EH (cell line): ENCODE measurements at places on chromosomes 2 and 18.

DNA sequence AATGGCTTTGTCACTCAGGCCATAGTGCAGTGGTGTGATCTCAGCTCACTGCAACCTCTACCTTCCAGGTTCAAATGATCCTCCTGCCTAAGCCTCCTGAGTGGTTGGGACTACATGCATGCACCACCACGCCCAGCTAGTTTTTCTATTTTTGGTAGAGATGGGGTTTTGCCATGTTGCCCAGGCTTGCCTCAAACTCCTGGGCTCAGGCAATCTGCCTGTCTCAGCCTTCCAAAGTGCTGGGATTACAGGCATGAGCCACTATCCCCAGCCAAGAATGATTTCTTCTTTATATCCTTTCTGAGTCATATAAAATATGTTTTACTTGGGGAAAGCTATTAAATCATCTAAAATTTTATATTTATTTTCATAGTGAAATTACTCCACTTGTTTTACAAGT lies 61.3 kb downstream of the CYBRD1 start:
- DNase-seq, result no peak

GRCh38 chr18:74528913-74529312 lies 5.4 kb upstream of the CNDP1 start:
- no peak for DNase-seq

DNA sequence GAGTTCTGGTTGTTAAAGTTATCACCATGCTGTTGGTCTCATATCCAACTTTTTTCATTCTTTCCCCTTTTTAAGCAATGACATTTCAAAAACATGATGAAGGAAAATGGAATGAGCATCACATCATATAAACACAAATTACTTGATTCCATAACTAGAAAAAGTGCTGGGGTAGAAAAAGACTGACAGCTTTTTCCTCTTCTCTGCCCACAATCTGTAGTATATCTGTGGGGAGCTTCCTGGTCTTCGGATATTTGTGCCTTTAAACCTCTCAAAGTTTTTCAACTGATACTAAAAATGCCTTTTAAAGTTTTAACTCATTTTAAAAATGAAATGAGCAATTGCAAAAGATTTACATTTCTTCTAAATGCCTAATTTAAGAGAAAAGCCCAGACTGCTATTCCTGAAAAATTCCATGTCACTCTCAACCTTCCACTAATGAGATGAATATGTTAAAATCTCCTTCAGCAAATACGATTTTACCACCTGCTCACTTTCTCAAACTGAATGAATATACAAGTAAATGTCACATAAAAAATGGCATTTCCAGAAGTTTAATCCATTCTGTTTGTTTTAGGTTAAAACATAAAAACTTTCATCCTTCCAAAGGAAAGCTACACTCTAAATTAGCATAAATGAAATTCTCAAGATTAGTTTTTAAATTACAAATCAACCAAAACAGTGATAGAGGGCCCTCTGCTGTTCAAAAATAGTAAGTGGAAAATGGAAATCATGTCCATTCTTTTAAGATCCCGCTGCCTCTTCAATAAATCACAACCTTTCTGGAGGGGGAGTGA lies 2.1 kb downstream of the DNAH7 start:
- DNase-seq, result peak; percentile 43

DNA sequence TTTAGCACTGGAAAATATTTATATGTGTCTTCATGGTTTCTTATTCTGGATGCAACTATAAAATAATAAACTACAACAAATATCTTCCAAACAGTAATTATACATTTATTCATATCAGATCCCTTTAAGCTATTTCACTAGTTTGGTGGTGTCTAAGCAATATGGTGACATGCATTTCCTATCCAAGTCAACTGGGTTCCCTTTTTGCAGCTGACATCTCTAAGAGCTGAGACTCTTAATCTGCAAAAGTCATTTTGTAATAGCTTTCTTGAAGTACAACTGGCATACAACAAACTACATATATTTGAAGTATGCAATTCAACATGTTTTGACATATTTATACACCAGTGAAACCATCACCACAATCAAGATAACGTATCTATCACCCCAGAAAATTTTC lies 59.9 kb upstream of the SLC1A4 start:
- DNase-seq, result no peak

DNA sequence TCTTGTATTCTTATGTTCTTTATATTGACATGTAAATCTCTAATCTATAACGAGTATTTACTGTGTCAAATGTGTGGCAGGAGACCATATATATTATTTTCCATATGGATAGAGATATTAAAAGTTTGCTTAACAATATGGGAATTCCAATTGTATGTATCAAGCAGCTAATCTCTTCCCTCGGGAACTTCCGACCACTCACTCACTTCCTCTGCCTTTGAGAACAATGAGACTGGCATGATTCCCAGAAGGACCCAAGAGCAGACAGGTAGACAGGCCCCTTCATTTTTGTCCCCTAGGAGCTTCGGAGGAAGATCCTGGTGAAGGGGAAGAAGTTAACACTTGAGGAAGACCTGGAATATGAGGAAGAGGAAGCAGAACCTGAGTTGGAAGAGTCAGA lies 24.1 kb downstream of the PLCD4 start:
- DNase-seq, result no peak

DNA sequence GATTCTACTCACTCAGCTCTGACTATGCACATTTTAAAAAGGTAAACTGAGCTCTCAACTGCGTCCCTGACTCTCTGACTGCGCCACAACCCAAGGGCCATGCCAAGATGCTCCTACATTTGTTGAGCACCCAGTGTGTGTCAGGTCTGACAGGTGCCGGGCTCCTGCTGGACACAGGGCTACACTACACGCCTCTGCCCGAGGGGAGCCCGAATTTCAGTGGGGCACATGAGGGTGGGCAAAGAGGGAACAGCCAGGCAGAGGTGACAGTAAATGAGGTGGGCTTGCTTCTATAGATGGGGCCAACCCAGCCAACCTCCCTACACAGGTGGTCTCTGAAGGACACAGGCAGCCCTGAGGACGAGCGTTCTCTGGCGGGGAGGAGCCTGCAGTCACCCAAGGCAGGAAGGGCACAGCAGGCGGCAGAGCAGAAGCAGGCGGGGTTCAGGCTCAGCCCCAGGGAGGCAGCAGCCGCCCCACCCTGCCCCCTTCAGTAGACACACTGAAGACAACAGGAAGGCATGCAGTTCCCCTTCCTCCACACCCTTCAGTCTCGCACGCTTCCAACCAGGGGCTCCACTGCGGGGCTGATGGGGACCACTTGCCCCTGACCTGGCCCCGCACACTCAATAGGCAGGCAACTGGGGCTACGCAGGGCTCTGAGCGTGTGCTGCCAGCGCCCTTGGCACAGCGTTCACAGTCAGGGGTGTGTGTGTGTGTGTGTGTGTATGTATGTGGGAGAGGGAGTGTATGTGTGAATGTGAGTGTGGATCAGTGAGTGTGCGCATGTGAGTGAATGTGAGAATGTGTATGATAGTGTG lies 98.4 kb downstream of the UXS1 start:
- no peak for DNase-seq

DNA sequence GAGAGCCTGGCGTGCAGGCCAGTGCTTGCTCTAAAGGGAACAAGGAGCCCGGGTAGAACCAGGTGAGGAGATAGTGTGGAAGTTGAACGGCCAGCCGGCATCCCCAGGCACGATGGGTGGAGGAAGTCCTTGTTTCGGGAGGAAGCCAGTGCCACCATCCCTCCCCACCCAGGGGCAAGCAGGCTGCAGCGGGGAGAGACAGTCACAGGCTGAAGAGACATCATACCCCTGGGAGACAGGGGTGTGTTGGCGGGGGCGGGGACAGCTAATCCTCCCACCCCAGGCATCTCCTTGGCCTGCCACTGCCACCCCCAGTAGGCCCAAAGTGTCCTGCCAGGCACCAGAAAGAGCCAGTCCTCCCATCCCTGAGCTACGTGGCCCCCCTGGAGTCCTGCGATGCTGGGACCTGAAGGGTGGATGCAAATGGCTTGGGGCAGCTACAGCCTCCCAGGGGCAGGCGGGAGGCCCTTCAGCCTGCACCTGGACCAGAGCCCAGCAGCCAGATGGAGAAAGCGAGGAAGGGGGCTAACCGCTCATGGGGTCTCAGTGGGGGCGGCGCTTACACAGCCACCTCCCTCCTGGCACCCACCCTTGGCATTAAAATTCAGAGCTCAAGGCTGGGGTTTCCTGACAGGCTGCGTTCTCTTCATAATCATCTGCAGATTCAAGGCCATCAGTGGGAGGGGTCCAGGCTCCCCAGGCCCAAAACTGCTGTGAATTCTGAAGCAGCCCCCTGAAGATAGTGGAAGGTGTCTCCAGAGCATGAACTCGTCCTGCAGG lies 14.8 kb upstream of the GPR55 start:
- DNase-seq, result no peak

DNA sequence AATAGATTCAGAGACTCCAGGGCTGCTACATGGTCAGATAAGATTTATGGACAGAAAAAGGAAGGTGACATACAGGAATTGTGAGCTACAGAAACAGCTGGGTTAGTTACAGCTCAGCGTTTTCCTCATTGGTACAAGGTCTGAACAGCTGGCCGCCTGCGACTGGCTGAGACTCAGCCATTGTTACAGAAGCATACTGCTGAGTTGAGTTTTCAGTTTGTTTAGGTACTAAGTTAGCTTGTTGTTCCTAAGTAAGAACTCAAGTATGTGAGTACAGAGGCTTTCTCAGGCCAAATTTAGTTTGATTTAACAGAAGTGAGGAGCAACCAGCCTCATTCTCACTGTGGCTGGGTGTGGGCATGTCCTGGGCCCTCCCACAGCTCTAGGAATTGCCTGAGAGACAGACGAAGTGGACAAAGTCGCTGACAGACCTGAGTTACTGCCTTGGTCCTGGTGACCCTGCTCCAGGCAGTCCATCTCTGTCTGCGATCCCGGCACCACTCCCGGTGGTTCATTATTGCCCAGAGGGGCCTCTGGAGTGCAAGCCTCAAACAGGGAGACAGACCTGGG lies 27.8 kb upstream of the RHOB start:
- DNase-seq, result no peak

DNA sequence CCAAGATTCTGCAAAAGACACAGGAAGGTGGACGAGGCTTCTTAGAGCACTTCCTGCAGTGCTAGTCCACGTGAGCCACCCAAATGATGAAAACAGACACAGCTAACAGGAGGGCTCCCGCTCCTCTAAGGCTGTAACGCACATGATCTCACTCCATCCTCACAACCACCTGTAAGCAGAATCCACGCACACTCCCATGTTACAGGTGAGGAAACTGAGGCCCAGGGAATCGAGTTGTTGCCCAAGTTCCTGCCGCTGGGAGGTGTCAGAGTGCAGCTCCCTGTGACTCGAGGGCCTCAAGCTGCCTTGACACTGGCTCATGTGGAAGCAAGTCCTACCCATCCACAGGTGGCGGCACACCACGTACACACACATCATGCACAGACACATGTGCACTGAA lies 4.4 kb downstream of the DNMT3A start:
- no peak for DNase-seq

- no peak for DNase-seq
These were observed 357.5 kb downstream of the TMEM182 start for GRCh38 chr2:103119352-103119751.

GRCh38 chr2:16713011-16713423 lies 47.4 kb upstream of the CYRIA start:
- DNase-seq, result no peak

- DNase-seq, result no peak
These were observed 371.1 kb downstream of the FIGN start for GRCh38 chr2:163364736-163365135.

DNA sequence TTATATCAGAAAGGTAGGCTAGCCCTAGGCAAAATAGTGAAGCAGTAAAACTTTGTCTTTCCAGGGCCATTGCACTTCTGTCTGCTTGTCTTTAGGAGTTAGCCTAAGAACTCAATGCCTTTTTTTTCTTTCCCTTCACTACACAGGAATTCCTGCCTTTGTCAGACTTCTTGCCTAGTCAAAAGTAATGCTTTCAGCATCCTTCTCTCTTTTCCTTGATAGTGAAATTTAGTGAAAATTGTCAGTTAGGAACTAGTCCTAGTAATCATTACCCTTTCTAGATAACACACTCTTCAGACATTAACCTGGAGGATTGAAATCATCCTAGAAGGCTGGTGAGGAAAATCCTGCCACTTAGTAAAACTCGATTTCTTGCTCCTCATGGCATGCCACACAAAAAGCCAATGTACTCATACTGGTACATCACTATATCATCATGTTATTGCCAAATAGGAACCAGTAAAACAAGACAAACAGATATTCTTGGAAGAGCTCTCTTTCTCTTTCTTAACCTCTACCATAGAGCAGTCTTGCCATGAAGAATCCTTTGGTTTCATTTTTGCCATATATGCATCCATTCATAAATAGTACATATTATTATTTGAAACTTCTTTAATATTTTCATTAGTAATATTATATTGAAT lies 320.5 kb downstream of the CTNNA2 start:
- DNase-seq, result no peak

GRCh38 chr2:175847128-175847527 lies 154.9 kb downstream of the LNPK start:
- no peak for DNase-seq

DNA sequence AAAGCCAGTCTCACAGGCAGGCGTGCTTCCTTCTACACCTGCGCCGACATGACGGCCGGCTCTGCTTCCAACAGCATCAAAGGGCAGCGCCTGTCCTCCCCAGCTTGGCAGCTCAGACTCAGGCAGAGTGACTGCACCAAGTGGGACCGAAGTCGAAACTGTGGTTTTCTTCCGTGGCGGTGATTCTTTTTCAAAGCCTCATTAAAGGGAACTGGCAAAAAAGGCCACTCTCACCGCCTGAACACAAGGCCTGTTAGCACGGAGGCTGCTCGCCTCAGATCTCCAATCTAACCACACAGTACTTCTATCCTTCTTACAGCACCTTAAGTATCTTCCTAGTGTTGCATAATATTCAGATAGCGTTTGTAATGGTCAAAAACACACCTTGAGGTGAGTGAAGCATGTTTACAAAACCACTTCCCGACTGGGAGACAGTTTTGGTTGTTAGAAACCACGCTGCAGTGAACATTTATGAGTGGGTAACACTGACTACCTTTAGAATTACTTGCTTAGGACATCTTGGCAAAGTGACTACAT lies 236.4 kb downstream of the HDAC4 start:
- DNase-seq, result no peak

DNA sequence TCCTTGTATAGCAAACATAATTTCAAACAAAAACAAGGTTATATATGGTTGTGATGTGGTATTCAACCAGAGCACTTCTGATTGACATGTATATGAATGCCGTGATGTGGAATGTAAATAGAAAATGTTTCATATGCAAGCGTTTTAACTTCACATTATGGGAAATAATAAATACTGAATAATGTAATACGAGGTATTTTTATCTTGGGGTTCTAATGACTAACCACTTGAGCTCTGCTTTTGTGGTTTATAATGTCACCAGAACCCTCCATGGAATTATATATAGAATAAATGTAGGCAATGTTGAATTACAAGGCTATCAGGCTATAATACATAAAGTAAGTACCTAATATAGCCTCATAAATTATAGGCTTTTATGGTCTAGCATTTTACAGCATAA lies 72.4 kb downstream of the ZNF521 start:
- DNase-seq, result no peak
